Activated CD4-positive, alpha-beta T cell treated with anti-CD3 and anti-CD28 coated beads, Interleukin-2, amount 50 U/mL, for 1 hour (primary cell): ENCODE measurements at places on chromosomes 13 and 19.

- DNase-seq = no peak
These were observed 20.7 kb upstream of the HMGB1 start for GRCh38 chr13:30486230-30487074.

DNA sequence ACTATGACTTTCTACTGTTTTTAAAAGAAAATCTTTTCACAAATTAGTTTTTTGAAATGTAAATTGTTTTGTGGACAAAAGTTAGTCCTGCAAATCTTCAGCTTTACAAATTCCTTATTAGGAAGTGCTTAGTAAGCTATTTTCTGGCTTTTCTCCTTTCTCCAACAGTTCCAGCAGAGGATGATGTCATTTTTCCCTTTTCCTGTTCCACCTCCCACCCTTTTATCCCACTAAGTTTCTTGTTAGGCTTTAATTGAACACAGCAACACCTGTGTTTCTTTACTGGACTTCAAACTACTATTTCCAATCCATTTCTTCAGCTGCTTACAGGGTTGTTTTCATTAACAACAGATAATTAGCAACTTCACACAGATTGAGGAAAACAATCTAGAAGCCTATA lies 389.2 kb downstream of the NDFIP2 start:
- DNase-seq = no peak

DNA sequence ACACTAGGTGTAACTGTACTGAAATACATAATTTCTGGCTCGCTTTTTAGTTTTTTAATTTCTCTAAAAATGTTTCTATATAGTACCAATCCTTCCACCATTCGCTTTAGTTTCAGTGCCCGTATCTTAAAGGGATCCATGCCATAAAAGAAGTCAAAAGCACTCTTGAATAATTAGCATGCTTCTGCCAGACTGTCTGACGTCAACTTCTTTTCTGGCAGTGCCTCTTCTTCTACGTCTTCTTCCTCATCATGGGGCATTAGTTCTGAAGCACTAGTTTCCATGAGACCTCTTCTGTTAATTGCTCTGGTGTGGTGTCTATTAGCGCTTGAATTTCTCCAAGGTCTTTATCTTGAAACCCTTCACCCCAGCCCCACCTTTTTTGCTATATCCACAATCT lies 93.8 kb upstream of the DOCK9 start:
- no peak for DNase-seq

DNA sequence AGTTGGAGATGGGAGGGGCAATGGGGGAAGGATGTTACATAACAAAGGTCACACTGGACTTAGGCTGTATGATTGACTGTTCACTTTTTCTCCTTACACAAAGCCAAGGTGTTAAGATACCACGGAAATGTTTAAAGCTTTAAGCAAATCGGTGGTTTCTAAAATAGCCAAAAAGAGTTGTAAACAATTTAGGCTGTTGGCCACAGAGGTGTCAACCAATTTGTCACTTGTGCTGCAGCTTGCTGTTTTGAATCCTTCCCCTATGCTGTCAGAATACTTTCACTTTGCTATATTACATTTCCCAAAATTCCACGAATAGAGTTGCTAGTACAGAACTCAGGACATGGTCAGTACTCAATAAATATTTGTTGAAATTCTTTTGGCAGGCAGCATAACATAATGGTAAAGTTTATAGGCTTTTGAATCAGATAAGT lies 149.3 kb downstream of the VWA8 start:
- no peak for DNase-seq

DNA sequence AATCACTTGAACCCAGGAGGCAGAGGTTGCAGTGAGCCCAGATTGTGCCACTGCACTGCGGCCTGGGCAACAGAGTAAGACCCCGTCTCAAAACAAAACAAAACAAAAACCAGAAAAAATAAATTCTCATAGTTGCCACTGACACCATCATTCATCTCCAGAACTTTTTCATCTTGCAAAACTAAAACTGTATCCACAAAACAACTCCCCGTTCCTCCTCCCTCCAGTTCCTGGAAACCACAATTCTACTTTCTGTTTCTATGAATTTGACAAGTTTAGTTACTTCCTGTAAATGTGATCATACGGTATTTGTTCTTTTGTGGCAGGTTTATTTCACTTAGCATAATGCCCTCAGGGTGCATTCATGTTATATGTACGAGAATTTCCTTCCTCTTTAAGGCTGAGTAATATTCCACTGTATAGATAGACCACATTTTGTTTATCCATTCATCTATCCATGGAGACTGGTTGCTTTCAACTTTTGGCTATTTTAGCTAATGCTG lies 13.2 kb upstream of the ADGRE5 start:
- DNase-seq = no peak

- no peak for DNase-seq
These were observed 1.5 kb downstream of the CEBPA start for GRCh38 chr19:33300894-33301143.

DNA sequence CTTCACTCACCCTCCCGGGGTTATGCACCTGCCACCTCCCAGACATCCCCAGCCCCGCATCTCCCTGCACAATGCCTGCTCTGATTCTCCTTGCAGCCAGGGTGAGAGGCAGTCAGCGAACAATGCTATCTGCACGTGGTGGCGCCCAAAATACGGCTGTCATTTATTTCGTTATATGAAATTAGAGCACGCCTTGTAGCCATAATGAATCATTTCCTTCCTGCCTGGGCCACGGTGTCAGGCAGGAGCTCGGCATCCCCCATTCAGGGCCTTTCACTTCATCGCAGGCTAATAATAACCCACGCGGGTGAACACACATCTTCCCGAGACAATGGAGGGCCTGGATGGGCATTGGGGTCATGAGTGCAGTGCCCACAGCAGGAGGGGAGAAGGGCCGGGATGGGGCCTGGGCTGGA lies 143.8 kb upstream of the ZNF507 start:
- no peak for DNase-seq

DNA sequence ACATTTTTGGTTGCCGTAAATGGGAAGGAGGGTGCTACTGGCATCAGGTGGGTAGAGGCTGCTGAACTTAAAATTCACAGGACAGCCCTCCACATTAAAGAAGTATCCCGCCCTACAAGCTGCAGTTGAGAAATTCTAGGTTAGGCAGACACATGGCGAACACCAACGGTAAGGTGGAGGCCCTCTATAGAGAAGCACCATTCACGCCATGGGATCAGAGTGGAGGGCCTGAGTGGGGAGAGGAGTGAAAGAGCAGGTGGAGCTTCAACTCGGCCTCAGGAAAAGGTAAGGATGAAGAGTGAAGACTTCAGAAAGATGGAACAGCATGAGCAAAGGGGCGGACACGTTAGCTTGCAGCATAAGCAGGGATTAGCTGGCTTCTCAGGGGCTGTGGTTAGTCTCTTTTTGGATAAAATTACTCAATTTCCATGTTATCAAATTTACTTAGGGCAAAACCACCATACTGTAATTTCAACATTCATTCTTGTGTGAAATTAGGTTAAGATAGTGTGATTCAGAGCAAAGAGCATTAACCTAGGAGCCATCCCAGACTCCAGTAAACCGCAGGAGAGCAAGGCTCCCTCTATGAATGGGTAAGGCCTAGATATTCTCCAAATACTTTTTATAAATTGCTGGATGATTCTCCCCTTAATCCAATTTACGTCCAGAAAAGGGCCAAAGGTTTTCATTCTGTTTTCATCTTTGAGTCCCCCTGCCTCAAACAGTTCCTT lies 1.2 kb downstream of the EEF1AKMT1 start:
- DNase-seq = no peak

DNA sequence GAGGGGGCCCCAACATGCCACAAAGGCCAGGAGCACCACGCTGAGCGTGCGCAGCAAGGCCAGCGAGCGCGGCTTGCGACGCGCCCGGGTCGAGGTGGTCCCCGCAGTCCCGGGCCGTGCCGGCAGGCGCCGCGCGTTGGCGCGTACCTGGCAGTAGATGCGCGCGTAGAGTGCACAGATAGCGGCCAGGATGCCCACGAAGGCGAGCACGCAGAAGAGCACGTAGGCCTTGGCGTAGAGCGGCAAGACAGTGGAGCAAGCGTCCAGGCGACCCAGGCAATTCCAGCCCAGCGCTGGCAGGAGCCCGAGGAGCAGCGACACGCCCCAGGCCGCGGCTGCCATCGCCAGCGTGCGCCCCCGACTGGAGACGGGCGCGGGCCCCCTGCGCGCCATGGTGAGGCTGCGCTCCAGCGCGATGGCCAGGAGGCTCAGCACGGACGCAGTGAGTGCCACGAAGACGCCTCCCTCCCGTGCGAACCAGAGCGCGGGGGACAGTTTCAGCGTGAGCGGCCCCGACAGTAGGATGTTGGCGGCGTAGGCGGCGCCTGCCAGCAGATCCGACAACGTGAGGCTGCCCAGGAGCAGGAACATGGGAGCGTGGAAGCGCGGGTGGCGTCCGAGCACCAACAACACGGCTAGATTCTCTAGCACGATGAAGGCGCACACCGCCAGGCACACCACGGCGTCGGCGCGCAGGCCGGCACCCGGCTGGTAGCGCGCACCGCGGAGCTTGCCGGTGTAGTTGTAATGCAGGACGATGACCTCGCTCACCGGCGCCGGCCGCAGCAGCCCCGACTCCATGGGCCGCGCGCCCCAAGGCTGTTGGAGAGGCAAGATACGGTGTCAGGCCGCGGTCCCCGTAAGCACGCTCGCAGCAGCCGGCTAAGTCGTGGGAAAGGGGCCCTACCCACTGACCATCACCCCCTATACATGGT lies 2.8 kb downstream of the S1PR5 start:
- DNase-seq = peak; percentile 43
